Natural killer cell treated with Interleukin-12 subunit alpha and Interleukin-12 subunit beta and Interleukin-15 and Interleukin-18, amount 100 ng/mL, for 72 hours (primary cell): ENCODE measurements at places on chromosomes 16 and 17.
A peak's percentile ranks its signal among the peaks of the same experiment; 100 is the strongest.

DNA sequence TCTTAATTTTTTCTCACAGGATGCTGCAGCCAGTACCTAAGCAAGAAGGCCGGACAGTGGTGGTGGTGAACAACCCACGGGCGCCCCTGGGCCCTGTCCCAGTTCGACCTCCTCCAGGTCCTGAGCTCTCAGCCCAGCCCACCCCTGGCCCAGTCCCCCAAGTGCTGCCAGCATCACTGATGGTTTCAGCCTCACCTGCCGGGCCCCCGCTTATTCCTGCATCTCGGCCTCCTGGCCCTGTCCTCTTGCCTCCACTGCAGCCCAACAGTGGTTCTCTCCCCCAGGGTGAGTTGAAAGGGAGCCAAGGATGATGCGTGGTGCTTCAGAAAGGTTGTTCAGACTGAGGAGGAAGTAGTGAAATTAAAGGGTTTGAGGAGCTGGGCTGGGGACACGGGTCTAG is 21.7 kb downstream of the SRCAP start:
- H3K36me3 ChIP-seq: peaks cover 61% of the 10 kb centered on the region
- no peak for DNase-seq
- H3K4me1 ChIP-seq: peaks cover 31% of the 10 kb centered on the region
- no peak overlapping the region for H3K27ac ChIP-seq
- no peak overlapping the region for H3K4me3 ChIP-seq
- H3K27me3 ChIP-seq: no peaks in the 10 kb centered on the region

DNA sequence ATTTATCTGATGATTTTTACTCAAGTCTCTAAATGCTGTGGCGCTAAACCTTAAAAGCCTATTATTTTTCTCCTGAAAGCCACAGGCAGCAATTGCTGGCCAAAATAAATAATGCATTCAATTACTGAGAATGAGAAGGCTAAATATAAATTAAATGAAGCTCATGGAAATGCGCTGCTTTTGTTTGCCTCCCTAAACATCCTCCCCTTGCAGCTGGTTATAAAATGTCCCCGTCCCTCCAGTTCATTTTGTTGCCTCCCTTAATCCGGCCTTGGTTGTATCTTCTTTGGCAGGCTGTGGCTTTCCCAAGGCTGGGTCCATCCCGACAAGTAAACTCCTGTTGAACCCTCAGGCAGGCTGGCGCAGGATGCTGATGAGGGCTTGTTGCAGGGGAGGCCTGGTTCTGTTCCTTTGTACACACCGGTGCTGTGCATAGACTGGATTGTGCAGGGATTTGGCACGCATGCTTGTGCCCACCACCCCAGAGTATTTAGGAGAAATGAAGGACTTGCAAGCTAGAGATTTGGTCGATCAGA is 62.7 kb downstream of the KNOP1 start:
- no peak for DNase-seq
- no peak overlapping the region for H3K27ac ChIP-seq
- no peaks in the 10 kb centered on the region for H3K4me1 ChIP-seq
- no peak overlapping the region for H3K4me3 ChIP-seq
- no peaks in the 10 kb centered on the region for H3K27me3 ChIP-seq

DNA sequence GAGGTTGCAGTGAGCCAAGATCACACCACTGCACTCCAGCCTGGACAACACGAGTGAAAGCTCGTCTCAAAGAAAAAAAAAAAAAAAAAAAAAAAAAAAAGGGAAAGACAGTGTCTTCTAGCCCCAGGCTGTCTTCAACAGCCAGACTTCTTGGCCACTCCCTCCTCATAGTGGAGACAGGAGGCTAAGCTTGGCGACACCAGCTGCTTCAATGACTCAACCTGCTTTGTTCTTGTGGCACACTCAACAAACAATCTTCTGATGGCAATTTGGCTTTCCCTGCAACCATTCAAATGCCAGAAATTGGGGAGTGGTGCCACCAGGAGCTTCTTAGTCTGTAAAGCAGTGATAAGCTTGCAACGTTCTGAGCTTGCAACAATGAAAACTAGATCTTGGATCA is 290.4 kb upstream of the DYNLRB2 start:
- no peaks in the 10 kb centered on the region for H3K36me3 ChIP-seq
- DNase-seq: no peak
- H3K27ac ChIP-seq: no peak overlapping the region
- H3K4me1 ChIP-seq: no peaks in the 10 kb centered on the region
- peaks cover 24% of the 10 kb centered on the region for H3K27me3 ChIP-seq

DNA sequence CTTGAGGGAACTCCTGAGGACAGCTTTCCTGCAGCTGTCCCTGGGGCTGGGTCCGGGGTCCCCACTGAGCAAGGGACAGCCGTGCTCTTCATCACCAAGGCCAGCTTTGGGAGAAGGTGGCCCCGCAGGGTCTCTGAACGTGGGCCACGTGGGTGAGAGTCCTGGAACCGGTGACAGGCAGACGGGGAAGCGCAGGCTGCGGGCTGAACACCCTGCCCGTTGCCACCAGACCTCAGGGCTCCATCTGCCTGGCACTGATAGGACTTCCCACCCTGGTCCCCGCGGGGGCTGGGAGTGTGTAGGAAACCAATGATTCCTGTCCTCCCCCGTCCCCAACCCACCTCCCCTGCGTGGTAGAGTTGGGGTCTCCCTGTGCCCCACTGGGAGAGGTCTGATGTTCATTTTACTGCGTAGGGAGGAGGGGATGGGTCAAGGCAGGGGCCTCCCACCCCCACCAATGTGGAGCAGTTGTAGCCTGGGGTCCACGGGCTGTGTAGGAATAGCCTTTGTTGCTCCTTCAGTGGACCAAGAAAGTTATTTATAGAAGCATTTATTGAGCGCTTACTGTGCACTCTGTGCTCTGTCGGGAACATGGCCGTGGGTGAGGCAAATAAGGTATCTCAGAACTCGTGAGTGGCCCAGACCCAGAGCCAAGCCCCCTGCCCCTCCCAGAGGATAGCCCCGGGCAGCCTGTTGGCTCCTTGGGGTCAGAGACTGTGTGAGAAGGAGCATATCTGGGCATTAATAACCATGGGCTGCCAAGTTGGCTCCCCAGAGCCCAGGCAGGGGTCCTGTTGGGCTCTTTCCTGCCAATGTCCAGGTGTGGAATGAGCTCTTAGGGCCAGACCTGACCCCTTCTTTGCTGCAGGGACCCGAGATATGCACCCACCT is 1.3 kb downstream of the ADGRG1 start:
- peaks cover 31% of the 10 kb centered on the region for H3K4me1 ChIP-seq
- DNase-seq: no peak
- H3K36me3 ChIP-seq: no peaks in the 10 kb centered on the region
- H3K27me3 ChIP-seq: peaks cover 8% of the 10 kb centered on the region

DNA sequence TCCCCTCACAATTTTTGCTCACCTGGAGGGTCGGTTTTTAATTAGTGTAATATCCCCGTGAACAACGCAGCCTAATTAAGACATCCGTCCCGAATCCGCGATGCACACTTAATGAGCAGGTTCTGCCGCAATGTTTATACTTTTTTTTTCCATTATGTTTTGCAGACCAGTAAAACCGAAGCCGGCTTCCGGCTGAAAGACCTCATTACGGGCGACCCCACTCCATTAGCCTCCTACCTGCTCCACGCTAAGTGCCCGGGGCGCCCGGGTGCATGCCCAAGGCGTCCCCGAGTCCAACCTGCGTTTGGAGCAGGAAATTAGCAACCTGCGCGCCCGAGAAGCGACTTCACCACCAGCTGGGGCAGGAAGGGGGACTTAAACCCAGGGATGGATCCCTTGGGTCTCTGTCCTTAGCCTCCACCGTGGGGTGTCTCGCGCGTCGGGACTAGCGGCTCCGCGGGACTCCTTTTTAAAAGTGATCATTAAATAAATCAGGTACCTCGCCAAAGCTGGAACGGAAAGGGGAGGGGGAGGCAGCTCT is 1.7 kb downstream of the RBFOX3 start:
- no peak for DNase-seq
- no peaks in the 10 kb centered on the region for H3K36me3 ChIP-seq
- no peaks in the 10 kb centered on the region for H3K4me1 ChIP-seq
- no peak overlapping the region for H3K4me3 ChIP-seq
- no peak overlapping the region for H3K27ac ChIP-seq

GRCh38 chr16:56192986-56193945 is 2.0 kb downstream of the GNAO1 start:
- peaks cover 15% of the 10 kb centered on the region for H3K4me1 ChIP-seq
- no peaks in the 10 kb centered on the region for H3K36me3 ChIP-seq

DNA sequence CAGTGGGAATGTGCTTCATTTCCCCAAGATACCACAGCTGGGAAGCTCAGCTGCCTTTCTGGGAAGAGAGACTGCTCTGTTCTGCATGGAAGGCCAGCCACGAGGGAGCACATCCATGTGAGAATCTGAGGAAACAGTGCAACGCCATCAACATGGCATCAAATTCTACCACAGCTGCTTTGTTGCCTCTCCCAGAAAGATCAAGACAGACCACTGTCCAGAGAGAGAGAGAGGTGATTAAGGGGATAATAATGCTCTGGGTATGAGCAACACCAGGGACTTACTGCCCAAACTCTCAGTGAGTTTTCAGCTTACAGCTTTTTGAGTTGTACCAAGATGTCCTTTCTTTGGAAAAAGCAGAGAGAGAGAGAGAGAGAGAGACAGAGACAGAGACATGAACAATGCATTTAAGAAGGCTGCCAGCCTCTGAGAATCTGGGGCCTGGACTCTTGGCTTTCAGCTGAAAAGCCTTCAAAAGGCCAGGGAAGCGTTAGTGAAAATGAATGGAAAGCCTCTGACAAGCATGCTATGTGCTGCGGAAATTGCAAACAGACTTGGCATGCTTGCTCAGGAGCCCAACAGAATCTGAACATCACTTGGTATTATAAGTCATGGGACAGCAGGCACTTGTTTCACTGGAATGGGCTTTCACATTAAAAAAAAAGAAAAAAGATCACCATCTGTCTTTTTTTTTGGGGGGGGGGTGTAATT is 223.1 kb downstream of the MAP2K6 start:
- no peak for DNase-seq
- H3K4me1 ChIP-seq: no peaks in the 10 kb centered on the region
- no peaks in the 10 kb centered on the region for H3K36me3 ChIP-seq

- no peaks in the 10 kb centered on the region for H3K4me1 ChIP-seq
- H3K36me3 ChIP-seq: no peaks in the 10 kb centered on the region
- H3K27me3 ChIP-seq: peaks cover 10% of the 10 kb centered on the region
These were observed 84.6 kb downstream of the GSG1L start for GRCh38 chr16:27978876-27979275.

GRCh38 chr17:6556121-6557039 is at the start of gene PITPNM3:
Gene PITPNM3, minus strand, starts transcription at chr17:6556555. Its CDS starts 149 bp downstream, at chr17:6556406.
- no peaks in the 10 kb centered on the region for H3K36me3 ChIP-seq
- peaks cover 34% of the 10 kb centered on the region for H3K27me3 ChIP-seq
- H3K27ac ChIP-seq: no peak within 1 kb of the TSS
- DNase-seq: no peak
- H3K4me3 ChIP-seq: peak within 1 kb of the TSS; percentile 50
- H3K4me1 ChIP-seq: peaks cover 7% of the 10 kb centered on the region

DNA sequence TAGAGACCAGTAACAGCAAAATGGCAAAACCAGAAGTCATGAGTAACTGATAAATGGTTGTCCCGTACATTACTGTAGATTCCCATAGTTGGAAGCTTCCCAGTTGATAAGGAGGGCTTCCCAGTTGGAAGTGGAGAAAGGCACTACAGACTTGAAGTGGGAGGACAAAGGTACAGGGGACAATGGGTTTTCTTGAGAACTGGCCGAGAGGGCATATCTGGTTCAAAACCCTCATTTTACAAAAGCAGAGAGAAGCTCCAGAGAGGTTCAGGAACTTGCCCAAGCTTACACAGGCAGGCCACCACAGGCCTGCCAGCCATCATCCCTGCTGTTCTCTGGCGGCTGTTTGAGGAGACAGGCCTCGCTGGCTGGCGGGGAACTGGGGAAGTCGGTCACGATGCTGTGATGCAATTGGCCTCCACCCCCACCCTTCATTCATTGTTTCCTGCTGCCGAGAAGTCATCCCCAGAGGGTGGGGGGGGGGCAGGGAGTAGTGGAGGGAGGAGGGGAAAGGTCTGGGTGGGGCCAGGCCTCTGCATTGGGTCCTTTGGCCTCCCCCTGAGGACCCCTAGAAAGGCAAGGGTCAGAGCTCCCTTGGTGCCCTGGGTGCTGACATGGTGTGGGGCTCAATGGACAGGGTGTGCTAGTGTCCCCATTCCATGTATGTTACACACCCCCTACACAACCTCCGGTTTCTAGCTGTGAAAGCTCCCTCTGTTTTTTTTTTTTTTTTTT is 3.0 kb downstream of the UBALD2 start:
- no peak for DNase-seq
- H3K27me3 ChIP-seq: no peaks in the 10 kb centered on the region

DNA sequence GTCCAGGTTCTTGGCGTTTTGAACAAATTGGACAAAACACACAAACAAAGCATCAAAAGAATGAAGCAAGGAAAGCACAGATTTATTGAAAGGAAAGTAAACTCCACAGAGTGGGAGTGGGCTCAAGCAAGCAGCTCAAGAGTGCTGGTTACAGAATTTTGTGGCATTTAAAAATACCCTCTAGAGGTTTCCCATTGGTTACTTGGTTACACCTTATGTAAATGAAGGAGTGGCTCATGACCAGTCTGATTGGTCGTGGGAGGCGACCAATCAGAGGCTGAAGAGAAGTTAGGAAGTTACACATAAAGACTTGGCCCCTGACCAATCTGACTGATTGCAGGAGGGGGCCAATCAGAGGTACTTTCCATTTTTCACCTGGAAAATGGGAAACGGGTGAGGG is 1373.8 kb upstream of the GOT2 start:
- H3K36me3 ChIP-seq: no peaks in the 10 kb centered on the region
- no peak overlapping the region for H3K4me3 ChIP-seq
- no peaks in the 10 kb centered on the region for H3K4me1 ChIP-seq
- DNase-seq: no peak
- H3K27ac ChIP-seq: no peak overlapping the region

DNA sequence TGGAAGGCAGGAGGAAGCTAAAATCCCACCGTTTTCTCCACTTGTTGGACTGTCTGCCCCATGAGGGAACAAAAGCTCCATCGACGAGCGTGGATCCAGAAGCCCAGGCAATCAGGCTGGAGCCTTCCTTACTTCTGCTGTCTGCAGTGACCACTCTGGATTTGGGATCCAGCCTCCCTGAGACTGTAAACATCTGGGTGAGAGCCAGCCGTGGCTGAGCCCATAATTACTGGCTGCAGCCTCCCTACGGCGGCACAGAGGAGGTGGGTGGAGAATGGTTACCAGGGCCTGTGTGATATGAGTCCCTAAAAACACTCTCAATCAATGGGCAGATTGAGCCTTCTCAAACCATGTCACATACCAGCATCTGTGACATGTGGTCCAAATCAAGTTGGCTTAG is 158.2 kb downstream of the FOXL1 start:
- H3K36me3 ChIP-seq: no peaks in the 10 kb centered on the region
- no peak overlapping the region for H3K27ac ChIP-seq
- DNase-seq: no peak

- H3K4me3 ChIP-seq: no peak overlapping the region
- H3K27ac ChIP-seq: no peak overlapping the region
- peaks cover 17% of the 10 kb centered on the region for H3K27me3 ChIP-seq
- no peaks in the 10 kb centered on the region for H3K4me1 ChIP-seq
These were observed 346.6 kb upstream of the CCL2 start for GRCh38 chr17:33908363-33909064.

GRCh38 chr17:19374136-19374535 is 4.2 kb upstream of the MAPK7 start:
- no peak overlapping the region for H3K4me3 ChIP-seq
- H3K36me3 ChIP-seq: no peaks in the 10 kb centered on the region
- no peak for DNase-seq
- H3K4me1 ChIP-seq: peaks cover 52% of the 10 kb centered on the region
- H3K27ac ChIP-seq: no peak overlapping the region
